ENCODE measurements at places on chromosomes 5 and 9. TPM values are rescaled to one million over a fixed set of nuclear protein-coding genes. Genes with fewer than 3 reads are reported as not detected.
A peak's percentile ranks its signal among the peaks of the same experiment; 100 is the strongest.

- DNase-seq = no peak
These were observed at the start of gene PRLR for GRCh38 chr5:35230038-35230611. TSS of gene PRLR (minus strand) at chr5:35230487. CDS start at chr5:35089620, 140,867 bp downstream.

GRCh38 chr5:141441571-141442170 is 11.4 kb downstream of the PCDHGA12 start:
- no peak for DNase-seq

DNA sequence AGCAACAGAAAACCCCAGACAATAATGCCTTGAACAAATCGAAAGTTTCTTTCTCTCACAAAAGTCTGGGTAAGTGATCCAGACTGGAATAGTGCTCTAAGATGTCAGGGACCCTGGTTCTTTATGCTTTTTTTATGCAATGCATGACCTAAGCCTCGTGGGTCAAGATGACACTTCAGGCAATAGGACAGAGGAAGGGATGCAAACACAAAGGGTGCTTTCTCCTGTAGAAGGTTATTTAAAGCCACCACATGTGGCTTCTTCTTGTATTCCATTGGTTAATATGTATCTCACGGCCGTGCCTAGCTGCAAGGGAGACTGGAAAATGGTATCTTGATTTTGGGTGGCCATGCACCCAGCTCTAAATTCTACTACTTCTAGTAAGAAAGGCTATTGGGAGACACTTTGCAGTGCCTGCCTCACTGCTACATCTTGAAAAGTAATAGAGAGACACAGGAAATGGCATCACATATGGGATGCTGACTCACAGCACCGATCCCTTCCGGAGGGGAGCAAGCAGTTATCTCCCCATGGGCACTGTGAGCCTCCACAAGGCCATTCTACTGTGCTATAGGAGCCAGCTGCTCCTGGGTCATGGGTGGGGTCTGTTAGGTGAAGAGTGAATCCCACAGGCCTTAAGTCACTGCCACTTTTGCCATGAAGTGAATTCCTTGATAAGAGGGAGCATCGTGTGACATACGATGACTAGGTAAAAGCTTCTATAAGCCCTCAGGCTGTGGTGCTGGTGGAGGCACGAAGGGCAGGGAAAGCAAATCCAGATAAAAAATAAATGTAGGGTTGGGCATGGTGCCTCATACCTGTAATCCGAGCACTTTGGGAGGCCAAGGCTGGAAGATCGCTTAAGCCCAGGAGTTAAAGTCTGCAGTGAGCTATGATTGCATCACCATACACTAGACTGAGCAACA is 32.5 kb upstream of the RAB14 start:
- DNase-seq = peak; percentile 55

Gene ZBTB6
- total RNA-seq = 10.7 TPM
